Activated naive CD4-positive, alpha-beta T cell treated with anti-CD3 and anti-CD28 coated beads for 36 hours (primary cell): ENCODE measurements at places on chromosomes 11 and 22. TPM values are rescaled to one million over a fixed set of nuclear protein-coding genes. Genes with fewer than 3 reads are reported as not detected.
A peak's percentile ranks its signal among the peaks of the same experiment; 100 is the strongest.

OR8G1 gene
- total RNA-seq, result not detected

MYBPC3 gene
- not detected for total RNA-seq

SPON1 gene
- 0.25 TPM for total RNA-seq

C11orf87 gene
- not detected for total RNA-seq

SMIM38 gene
- total RNA-seq, result 0.17 TPM

TMEM191C gene
- not detected for total RNA-seq

POU2F3 gene
- total RNA-seq, result not detected

OLFML1 gene
- not detected for total RNA-seq

PHF21B gene
- not detected for total RNA-seq

DNA sequence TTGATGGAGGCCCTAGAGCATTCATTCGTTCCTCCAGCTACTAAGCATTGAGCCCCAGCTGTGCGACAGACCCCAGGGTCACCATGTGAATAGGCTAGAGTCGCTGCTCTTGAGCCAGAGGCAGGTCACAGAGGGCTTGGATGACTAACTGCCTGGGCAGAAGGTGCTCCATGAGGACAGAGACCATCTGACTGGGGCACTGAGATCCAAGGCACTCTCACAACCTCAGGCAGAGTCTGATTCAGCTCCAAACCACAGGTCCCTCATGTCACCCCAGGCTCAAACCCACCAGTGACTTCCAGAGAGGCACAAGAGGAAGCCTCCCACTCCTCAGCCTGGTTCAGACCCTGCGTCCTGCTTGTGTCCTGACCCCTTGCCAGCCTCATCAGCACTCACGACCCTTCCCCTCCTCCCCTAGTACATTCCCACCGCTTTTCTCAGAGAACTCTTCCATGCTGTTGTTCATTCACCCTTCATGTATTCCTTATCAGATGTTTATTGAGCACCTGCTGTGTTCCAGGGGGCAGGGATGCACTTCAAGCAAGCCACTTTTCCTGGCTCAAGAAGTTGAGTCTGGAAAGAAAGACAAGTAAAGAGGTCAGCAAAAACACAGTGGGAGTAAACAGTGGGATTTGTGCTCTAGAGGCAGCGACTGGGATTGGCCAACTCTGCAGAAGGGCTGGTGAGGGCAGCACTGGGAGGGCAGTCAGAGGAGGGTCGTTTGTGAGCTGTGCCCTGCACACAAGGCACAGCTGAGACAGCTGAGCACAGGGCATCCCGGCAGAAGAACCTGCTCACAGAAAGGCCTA lies 9.3 kb downstream of the OAF start:
- H3K27me3 ChIP-seq, result no peaks in the 10 kb centered on the region
- no peak overlapping the region for H3K4me3 ChIP-seq
- no peak overlapping the region for H3K27ac ChIP-seq
- no peak for DNase-seq

DNA sequence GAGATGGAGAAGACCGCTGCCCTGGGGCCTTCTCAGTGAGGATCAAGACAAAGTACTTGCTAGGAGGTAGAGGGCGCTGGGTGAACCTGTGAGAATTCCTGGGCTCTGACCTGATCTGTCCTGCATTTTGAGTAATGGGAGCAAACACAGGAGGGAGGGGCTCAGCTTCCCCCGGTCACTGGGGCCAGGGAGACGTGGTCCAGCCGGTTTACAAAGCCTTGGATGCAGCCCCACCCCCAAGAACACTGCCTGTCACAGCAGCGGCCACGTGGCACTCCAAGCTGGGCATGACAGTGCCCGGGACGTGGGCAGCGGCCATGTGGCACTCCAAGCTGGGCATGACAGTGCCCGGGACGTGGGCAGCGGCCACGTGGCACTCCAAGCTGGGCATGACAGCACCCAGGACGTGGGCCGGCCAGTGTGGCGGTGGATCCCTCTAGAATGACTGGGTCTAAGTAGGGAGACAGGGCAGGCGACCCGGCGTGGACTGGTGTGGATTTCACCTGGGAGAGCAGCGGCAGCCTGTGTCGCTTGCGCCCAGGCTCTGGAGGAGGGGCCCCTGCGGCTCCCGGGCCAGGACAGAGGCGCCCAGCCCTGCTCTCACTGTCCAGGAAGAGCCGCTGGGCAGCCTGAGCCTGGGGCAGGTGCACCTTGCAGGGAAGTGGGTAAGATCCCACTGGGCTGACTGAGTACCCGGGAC lies 2.5 kb upstream of the TTLL8 start:
- H3K36me3 ChIP-seq, result no peaks in the 10 kb centered on the region
- peaks cover 24% of the 10 kb centered on the region for H3K27me3 ChIP-seq
- DNase-seq, result no peak
- no peak overlapping the region for H3K4me3 ChIP-seq
- H3K27ac ChIP-seq, result no peak overlapping the region

GRCh38 chr22:35582861-35583670 lies 34.1 kb downstream of the MB start:
- no peak overlapping the region for H3K4me3 ChIP-seq
- H3K27ac ChIP-seq, result no peak overlapping the region
- peak; percentile 55 for DNase-seq
- no peaks in the 10 kb centered on the region for H3K27me3 ChIP-seq

DNA sequence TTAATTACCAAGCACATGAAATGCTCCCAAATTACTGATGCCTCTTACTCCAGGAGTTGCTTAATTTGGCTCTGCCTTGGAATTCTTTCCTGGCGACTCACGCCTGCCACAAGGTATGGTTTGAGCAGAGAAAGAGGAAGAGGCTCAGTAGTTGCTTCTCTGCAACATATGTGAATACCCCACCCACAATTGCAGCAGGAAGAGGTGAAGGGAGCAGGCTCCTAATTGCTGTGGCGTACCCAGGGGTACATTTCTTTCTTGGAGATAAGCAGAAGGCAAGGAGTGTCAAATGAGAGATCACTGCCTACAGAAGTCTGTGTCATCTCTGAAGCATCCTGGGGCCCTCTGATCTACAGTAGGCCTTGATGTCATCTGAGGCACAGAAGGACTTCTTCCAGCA lies 10.6 kb upstream of the NNMT start:
- no peak for DNase-seq
- H3K27me3 ChIP-seq, result no peaks in the 10 kb centered on the region
- H3K4me1 ChIP-seq, result no peaks in the 10 kb centered on the region
- H3K27ac ChIP-seq, result no peak overlapping the region

DNA sequence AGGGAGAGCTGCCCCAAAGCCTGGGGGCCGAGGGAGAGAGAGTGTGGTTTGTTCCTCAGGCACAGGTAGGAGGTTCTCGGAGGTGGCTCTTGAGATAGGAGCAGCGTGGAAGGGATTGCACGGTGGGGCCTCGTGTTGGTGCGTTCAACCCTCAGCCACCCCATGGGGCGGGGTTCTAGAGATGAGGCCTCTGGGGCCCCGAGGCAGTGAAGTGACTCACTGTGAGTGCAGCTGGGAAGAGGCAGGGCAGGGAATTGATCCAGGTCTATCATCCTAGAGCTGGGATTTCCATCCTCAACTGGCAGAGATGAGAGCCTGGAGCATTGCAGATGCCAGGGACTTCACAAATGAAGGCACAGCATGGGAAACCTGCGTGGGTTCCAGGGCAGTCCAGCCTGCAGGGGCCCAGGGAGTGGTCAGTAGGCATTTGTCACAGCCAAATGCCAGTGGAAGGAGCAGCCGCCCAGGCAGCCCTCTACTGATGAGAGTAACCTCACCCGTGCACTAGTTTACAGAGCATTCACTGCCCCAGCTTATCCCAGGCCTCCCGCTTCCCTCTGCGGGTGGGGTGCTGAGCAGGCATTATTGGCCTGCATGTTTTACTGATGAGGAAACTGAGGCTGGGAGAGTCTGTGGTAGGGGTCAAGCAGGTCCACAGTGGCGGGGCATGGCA lies 5.1 kb upstream of the SMARCB1 start:
- no peak overlapping the region for H3K4me3 ChIP-seq
- no peak for DNase-seq
- no peaks in the 10 kb centered on the region for H3K27me3 ChIP-seq
- no peak overlapping the region for H3K27ac ChIP-seq
- H3K4me1 ChIP-seq, result peaks cover 11% of the 10 kb centered on the region

- H3K36me3 ChIP-seq, result peaks cover 49% of the 10 kb centered on the region
- H3K4me1 ChIP-seq, result peaks cover 46% of the 10 kb centered on the region
- peak; percentile 88 for DNase-seq
- no peak overlapping the region for H3K4me3 ChIP-seq
- H3K27ac ChIP-seq, result peak overlapping the region; percentile 87
These were observed 7.8 kb upstream of the JAML start for GRCh38 chr11:118232659-118233058.

GRCh38 chr11:67280341-67280787 lies 8.7 kb upstream of the ANKRD13D start:
- H3K36me3 ChIP-seq, result peaks cover 49% of the 10 kb centered on the region
- peaks cover 45% of the 10 kb centered on the region for H3K4me1 ChIP-seq
- no peak for DNase-seq
- no peaks in the 10 kb centered on the region for H3K27me3 ChIP-seq
- no peak overlapping the region for H3K4me3 ChIP-seq

- peaks cover 17% of the 10 kb centered on the region for H3K4me1 ChIP-seq
- no peaks in the 10 kb centered on the region for H3K27me3 ChIP-seq
These were observed 11.3 kb downstream of the OSBP2 start for GRCh38 chr22:30705710-30706651.

DNA sequence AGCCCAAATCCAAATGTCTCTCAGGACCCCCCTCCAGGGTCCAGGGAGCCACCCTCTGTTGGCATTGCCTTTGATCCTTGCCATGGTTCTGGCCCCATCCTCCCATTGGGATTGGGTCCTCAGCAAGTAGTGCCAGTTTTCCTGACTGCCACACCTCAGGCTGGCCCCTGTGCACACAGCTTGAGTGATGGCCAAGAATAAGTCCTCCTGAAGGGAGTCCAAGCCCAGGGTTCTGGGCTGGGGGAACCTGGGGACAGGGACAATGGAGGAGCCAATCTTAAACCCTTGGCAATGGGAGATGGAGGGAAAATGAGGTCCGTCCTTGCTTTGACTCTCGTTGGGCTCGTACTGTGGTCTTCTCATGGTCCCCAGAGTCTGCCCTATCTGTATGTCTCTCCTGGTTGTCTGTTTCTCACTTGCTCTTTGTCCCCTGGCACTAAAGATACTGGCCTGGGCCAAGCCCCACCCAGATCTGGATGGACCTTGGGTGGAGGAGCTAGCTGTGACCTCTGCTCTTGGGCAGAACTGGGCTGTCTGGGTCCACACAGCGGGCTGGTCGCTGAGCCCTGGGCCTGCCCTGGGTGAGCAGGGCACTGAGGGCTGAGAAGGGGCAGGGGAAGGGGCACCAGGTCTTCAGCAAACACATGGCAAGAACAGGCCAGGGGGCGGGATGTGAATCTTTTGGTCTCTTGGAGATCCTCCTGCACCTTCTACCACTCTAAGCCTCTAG lies 2.9 kb downstream of the SOX10 start:
- peaks cover 2% of the 10 kb centered on the region for H3K36me3 ChIP-seq
- H3K27ac ChIP-seq, result no peak overlapping the region
- no peaks in the 10 kb centered on the region for H3K27me3 ChIP-seq
- no peak overlapping the region for H3K4me3 ChIP-seq
- DNase-seq, result no peak

- peaks cover 79% of the 10 kb centered on the region for H3K4me1 ChIP-seq
- H3K27me3 ChIP-seq, result no peaks in the 10 kb centered on the region
- no peak overlapping the region for H3K4me3 ChIP-seq
These were observed 11.2 kb downstream of the TOM1 start for GRCh38 chr22:35310556-35311550.

- no peaks in the 10 kb centered on the region for H3K27me3 ChIP-seq
- no peaks in the 10 kb centered on the region for H3K36me3 ChIP-seq
- H3K27ac ChIP-seq, result peak overlapping the region; percentile 65
These were observed 3.8 kb downstream of the RSPH14 start for GRCh38 chr22:23137905-23138561.

DNA sequence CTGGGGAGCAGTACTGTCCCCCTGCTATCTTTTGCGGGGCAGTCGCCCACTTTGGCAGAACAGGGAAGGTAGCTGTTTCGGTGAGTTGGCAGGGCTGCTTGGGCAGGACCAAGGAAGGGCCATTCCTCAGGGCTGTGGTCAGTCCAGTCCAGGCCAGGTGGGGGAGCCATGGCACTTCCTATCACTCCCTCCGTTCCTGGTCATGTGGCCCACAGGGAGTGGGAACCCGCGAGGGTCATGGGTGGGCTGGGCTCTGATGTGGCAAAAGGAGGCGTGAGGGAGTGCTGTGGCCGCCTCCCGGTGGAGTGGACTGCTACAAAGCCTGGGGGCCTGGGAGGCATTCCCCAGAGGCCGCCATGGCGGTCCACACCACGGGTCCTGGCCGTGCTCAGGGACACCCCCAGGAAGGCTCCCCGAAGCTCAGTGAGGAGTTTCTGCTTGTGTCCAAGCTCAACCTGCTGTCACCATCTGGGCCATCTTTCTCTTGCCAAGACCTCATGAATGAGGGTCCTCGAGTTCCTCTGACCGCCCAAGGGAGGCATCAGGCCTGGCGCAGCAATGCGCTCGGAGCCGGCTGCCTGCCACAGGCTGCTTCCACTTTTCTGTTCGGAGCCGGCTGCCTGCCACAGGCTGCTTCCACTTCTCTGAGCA lies 11.9 kb downstream of the CHID1 start:
- peaks cover 17% of the 10 kb centered on the region for H3K36me3 ChIP-seq
- H3K27me3 ChIP-seq, result no peaks in the 10 kb centered on the region
- H3K27ac ChIP-seq, result no peak overlapping the region
- H3K4me1 ChIP-seq, result no peaks in the 10 kb centered on the region

- no peaks in the 10 kb centered on the region for H3K4me1 ChIP-seq
- no peak for DNase-seq
- no peaks in the 10 kb centered on the region for H3K36me3 ChIP-seq
- H3K27ac ChIP-seq, result no peak overlapping the region
These were observed 445.2 kb downstream of the NTM start for GRCh38 chr11:131815590-131815989.

DNA sequence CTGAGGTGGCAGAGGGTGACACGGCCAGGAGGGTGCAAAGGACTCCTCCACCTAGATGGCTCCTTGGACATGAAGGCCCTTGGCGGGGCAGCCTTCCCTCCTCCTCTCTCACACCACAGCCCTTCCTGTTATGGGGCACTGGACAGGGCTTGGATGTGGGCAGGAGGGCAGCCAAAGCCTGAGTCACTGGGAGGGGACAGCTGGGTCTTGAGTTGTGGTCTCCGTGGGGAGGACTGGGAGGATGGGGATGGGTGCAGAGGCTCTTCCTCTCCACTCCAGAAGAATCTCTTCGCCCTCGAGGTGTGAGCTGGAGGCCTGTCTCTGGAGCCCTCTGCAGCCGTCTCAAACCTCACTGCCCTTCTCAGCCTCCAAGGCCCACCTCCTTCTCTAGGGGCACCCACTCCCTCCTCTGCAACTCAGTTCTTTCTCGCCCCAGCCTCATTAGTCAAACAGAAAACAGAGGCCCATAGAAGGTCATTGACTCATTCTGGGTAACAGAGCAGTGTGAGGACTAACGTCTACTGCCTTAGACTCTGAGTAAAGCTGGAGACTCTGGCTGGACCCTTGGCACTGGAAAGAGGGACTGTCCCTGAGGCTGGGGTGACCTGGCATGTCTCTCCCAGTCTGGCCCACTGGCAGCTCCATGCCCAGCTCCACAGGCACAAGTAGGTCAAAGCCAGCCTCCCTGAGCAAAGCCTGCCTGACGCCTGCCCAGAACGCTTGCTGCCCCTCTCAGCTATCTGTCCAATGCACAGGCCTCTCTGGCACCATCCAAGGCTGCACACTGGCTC lies 47.5 kb upstream of the CDON start:
- no peak overlapping the region for H3K27ac ChIP-seq
- H3K4me1 ChIP-seq, result no peaks in the 10 kb centered on the region
- H3K36me3 ChIP-seq, result no peaks in the 10 kb centered on the region
- H3K27me3 ChIP-seq, result no peaks in the 10 kb centered on the region
- H3K4me3 ChIP-seq, result no peak overlapping the region
